ENCODE measurements at places on chromosomes 11 and 22.

DNA sequence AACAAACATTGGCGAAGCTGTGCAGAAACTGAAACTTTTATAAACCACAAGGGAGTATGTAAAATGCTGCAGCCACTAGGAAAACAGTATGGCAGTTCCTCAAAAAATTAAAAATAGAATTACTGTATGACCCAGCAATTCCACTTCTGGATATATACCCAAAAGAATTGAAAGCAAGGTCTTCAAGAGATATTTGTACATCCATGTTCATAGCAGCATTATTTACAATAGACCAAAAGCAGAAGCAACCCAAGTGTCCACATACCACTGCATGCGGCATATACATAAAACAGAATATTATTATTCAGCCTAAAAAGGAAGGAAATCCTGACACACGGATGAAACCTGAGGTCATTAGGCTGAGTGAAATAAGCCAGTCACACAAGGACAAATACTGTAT lies 85.8 kb downstream of the RELT start:
- no peak for DNase-seq

DNA sequence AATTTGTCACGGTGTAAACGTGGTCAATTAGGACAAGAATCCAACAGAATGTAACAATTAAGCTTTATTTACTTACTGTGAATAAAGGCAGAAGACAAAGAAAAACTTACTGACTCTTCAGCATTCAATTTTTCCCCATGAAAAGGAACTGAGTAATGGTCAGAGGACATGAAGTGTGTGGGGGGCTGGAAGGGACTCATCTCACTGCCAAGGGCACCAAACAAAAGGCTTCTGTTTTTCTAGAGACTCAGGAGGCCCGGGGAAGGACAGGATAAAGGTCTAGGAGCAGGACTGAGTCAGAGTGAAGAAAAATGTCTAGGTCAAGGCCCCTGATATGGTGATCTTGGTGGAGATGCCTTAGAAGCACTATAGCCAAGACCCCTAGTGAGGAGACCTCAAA lies 564.2 kb upstream of the ANO5 start:
- DNase-seq = no peak

DNA sequence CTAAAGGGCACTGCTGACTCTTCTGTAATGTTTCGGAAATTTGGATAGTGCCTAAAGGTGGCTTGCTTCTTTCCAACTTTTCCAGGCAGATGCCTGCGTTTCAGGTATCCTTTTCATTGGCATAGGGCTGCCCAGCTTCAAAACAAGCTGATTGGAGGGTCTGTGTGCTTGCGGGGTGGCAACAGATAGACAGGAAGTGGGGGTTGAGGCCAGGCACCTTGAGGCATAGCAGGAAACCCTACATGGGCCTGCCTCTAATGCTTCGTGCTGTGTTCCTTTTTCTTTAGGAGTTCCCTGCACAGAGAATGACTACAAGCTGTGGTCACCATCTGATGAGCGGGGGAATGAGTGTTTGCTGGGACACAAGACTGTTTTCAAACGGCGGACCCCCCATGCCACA lies 92.2 kb upstream of the SORL1-AS1 start:
- DNase-seq = no peak

DNA sequence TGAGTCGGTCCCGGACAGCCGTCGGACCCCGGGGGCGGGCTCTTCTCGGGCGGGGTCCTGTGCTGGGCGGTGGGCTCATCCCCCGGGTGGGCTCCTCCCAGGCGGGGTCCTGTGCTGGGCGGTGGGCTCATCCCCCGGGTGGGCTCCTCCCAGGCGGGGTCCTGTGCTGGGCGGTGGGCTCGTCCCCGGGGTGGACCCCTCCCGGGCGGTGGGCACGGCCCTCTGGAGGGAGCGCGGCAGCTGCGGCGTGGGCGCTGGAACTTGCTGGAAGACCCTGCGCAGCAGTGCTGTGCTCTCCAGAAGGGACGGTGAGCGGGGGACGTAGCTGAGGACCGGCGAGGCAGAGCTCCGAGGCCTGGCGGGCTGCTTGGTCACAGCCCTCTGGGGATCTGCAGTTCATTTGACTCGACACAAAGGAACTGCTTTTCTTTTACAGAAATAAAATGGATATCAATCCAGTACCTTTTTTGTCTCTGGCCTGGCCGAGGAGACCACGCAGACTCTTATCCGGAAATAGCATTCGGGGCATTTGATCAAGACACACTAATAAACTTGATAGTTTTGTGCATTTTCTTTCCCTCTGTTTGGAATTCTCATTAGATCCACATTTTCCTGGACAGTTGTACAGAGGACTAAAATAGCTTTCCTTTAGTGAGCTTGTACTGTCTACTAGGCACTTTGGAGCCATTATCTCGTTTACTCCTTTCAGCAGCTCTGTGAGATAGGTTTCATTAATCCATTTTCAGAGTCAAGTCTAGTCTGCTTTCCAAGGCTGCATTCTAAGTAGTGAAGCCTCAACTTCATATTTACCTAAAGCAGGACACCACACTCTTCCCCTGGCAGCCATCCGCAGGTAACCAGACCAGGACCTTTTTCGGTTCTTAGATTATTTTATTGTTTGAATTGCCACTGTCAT lies 812 bp downstream of the JAM3 start:
- peak; percentile 61 for DNase-seq

GRCh38 chr22:32532820-32533128 lies 58.2 kb downstream of the FBXO7 start:
- no peak for DNase-seq

DNA sequence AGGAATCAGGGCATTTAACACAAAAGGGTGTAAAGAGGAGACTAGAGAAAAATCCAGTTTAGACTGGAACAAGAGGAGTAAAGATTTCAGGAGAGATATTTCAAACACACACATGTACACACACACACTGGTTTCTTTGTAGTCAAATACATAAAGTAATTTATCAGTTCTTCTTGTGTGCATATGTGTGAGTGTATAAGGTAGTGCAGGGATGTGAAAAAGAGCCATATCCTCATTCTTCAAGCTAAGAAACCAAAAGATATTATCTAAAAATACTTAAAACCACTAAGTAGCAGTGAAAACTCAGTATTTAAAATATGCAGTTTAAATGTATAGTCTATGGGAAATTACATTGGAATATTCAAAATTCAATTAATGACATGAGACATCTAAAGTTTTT lies 52.5 kb upstream of the CARD18 start:
- no peak for DNase-seq

- DNase-seq = peak; percentile 64
Observed at GRCh38 chr11:83284501-83285150, 1.5 kb downstream of the CCDC90B start.

Data from NCI-H1105 treated with DMSO at 0.1 percent for 48 hours (cell line).